ENCODE measurements at places on chromosomes 3 and 15.

DNA sequence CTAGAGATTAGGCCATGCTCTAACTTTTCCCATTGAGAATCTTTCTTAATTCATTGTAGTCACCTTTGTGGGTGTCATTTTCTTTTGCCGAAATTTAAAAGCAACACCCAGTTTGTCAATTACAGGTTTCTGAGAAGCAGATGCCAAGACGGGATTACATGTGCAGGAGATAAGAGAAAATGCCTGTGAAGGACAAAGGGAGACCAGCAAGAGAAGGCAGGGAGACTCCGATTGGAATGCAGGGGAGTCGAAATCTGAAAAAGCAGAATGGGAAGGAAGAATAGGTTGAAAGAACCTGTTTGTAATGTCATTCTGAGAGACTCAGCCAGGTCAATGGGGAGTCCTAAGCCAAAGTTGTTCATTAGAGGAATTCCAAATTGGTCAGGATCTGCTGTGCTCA lies 3.6 kb upstream of the DPH6 start:
- no peak for DNase-seq

- no peak for DNase-seq
Observed at GRCh38 chr3:116260491-116260890, 184.8 kb downstream of the LSAMP start.

GRCh38 chr3:106333911-106334618 lies 465.3 kb upstream of the CBLB start:
- no peak for DNase-seq

DNA sequence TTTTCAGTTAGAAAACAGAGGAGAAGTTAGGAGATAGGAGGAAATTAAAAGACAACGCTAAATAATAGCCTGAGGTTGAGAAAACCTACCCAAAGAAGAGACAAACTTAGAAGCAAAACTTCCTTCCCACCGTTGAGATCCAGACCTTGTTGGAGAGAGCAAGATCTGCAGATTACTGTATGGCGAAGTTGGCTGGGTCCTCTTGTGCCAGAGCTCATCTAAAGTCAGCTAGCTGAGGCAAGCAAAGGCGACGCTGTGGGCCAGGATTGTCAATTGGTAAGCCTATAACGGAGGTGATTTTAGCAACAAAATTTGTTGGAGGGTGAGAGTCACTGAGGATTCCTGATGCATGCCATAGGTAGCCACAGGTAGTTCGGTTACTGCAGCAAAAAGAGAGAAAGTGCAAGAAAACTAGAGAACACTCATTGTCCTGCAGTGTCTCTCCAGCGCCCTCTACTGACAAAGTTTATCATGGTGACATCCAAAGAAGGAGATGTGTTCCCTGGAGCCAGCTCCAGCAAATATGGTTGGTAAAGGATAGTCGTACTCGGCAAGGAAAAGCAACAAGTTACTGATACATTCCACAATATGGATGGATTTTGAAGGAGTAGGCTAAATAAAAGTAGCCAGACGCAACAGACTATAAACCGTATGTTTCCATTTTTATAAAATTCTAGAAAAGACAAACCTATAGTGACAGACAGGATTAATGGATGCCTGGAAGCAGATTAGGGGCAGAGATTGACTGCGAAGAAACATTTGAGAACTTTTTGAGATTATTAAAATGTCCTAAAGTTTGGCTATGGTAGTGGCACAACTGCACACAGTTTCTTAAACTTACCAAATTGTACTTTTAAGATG lies 9.8 kb upstream of the OR5K4 start:
- peak; percentile 33 for DNase-seq

- DNase-seq: no peak
Observed at GRCh38 chr15:70653426-70653825, 109.9 kb downstream of the UACA start.

GRCh38 chr3:42660898-42661297 lies 7.4 kb downstream of the ZBTB47 start:
- DNase-seq: no peak

- no peak for DNase-seq
Observed at GRCh38 chr3:46012246-46012645, 15.0 kb downstream of the XCR1 start.

DNA sequence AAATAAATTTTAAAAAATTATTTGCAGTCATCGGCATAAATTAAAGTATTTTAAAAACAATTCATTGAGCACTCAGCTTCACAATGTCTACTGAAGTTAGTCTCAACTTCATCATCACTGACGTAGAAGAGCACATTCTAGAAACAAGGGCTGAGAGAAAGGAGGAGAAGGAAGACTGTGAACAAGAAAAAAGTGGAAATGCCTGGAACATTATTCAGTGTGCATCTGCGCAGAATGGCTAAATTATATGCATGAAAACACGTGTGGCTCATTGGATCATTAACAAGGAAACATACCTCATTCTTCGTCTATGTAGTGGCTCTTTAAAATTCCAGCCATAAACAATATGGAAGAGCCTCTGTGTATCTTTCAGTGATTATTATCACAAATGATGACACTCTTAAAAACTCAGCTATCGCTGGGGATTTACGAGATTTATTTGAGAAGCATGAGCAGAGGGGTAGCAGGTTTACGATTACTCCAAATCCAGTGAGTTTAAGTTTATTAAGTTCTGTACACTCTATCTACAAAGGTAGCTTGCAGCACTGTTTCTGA lies 404.2 kb upstream of the CDIN1 start:
- no peak for DNase-seq

DNA sequence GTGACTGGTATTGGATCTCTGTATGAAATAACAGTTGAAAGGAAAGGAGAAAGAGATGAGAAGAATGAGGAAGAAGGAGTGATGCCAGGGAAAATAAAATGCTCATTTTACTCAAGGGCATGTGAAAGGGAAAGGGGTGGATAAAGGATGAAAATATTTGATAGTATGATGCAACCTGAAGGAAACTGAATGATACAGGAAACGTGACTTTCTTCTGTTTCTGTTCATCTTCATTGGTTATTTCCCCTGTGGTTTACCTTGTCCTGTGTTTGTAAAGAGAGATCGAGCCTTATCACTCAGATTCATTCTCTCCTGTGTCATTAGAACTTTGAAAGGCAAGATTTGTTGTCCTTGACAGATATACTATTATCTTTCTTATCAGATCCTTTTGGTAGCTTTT lies 243.6 kb upstream of the SLITRK3 start:
- no peak for DNase-seq

- DNase-seq: no peak
Observed at GRCh38 chr3:77460326-77460725, 420.4 kb downstream of the ROBO2 start.

GRCh38 chr3:28940994-28941393 lies 339.9 kb upstream of the RBMS3 start:
- DNase-seq: no peak

GRCh38 chr15:46660096-46660842 lies 1025.4 kb downstream of the SQOR start:
- DNase-seq: no peak

- no peak for DNase-seq
Observed at GRCh38 chr3:59093521-59093920, 43.7 kb upstream of the CFAP20DC start.

DNA sequence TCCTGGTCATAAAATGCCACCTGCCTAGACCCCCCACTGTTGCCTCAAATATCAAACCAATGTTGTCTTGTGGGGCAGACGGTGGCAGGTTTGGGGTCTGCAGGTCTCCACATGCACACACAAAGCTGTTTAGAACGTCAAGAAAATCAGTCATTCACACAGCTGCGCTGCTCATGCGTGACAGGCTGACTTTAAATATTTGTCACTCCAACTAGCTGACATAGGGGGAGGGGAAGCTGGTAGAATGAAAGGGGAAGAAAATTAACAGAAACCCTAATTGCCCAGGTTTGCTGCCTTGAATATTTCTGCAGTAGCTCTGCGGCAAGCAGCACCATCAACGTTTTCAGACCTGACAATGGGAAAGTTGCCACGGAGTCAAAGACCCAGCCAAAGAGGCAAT lies 201.8 kb downstream of the ABHD5 start:
- no peak for DNase-seq

DNA sequence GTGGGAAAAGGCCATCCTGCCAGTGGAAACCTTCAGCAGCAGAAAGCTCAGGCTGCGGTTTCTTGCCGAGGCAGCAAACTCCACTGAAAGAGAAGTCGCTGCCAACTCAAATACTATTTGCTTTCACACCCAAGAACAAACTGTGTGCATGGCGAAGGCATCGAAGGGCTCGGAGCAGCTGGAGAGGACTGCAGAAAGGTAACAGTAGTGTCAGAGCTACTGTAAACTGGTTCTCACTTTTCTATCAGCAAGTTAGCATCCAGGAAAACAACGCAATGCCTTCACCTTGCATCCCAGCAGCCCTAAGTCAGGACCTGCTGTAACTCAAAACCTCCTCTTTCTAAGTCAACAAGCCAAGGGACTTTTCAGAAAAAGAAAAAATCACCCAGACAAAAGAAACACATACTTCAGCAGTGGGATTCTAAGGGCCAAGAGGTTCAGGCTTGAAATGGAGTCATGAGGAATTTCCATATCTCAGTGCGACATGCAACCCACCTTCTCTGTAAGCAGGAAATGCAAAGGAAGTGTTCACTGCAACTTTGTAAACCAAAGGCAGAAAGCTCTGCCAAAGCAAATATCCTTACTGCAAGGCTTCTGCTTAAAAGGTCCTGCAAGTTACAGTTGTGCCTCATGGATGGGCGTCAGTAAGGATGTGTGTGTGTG lies 193.5 kb downstream of the FOXP1 start:
- DNase-seq: no peak

- DNase-seq: no peak
Observed at GRCh38 chr15:60572541-60573421, 93.8 kb upstream of the ICE2 start.

DNA sequence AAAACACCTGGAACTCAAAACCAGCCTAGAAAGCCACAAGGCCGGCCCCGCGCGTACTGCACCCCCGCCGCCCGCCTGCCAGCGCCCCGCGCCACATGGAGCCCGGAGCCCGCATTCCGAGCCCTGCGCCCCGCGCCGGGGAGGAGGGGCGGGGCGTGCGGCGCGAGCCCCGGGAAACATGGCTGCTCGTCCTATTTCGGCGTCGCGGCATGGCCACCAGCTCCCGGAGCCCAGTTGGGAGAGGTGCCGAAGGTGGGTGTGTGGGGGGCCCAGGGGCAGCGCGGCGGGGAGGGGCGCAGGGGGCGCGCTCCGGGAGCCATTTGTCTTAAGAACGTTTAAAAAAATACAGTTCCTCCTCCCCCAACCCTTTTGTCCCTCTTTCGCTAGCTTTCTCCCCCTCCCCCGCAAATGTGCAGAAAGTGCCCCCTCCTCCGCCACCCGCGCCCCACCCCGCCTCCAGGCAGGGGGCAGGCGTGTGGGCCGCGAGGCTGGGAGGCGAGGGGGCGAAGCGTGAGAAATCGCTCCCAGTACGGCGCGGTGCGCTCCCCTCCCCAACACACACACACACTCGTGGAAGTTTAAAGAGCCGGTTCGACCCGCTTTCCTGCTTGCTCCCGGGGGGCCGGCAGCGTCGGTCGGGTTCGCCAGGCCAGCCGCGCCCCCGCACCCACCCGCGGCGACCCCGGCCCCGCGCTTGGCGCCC lies 2.5 kb downstream of the ANP32A start:
- DNase-seq: no peak

DNA sequence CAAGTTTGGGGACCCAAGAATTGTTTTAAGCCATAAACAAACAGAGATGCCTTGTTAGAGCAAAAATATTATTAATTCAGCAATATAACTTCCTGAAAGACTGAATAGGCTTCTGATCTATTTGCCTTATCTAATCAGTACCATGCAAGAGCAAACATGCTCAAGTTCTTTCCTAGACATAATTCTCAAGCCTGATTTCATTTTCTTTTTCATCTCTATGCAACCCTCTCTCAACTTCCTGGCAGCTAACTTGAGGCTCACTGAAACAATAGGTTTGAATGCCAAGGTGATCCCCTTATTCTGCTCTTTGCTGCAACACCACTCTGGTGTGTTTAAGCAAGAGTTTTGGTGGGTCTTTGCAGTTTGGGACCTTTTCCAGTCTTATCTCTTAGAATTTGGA lies 230.9 kb upstream of the CD96 start:
- no peak for DNase-seq

DNA sequence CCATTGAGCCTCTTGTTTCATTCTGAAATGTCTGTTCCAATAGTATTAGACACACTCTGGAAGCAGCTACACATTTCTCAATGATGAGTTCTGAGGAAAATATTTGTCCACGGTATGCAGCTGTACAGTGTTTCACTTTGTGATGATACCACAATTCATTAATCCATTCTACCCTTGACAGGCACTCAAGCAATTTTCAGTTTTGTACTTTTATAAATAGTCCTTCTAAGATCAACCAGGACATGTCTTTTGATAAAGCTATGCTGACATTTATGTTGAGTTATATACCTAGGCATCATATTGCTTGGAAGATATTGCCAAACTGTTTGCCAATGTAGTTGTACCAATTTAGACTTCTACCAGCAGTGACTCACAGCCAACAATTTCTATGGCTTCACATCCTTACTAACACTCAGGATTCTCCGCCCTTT lies 165.1 kb upstream of the COL8A1 start:
- no peak for DNase-seq

DNA sequence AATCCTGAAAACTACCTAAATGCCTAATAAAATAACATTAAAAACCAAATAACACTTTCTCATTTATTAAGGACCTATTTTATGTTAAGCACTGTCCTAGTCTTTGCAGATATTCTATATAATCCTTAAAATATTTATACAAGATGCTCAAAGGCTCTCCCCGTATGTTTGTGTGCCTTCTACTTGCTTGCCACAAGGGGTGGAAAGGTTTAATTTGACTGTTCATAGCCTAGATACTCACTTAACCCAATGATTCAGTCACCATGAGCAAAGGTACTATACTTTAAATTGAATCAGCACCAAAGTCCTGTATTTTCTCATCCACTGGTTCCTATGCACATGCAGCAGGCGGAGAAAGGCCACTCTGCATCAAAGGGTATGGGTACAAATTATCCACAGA lies 32.0 kb downstream of the LSAMP start:
- no peak for DNase-seq

DNA sequence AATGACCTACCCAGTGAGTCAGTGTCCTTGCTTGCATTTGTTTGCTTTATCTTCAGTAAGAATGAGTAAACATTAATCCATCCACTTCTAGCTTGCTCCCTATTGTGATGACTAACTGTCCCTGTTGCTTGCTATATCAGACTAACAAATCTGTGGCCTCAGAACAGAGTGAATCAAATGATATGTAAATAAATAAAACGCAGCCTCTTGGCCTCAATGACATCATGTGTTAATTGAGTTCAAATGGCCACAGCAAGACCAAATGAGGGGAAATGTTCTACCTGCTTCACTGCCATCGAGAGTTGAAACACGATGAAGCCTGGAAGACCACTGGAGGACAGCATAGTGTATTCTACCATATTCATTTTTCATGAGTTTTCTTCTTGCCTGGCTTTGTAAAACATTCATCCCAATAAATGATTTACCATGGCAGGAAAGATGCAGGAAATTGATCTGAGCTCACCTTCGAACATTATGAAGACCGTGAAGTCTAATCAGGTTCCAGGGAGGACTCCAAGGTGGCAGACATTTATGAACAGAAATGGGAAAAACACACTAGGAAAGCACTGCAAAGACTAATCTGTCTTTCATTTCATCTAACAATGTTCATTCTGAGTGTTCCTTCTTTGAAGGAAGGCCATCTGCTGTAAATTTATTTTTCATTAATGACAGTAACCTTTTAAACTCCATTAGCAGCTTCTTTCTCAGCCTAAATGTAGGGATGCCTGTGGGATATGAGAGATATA lies 1144.5 kb downstream of the TUSC7 start:
- no peak for DNase-seq
